ENCODE measurements at places on chromosomes 12 and 14. TPM values are rescaled to one million over a fixed set of nuclear protein-coding genes. Genes with fewer than 3 reads are reported as not detected.

The TBC1D30 gene
- total RNA-seq = 4.0 TPM

DNA sequence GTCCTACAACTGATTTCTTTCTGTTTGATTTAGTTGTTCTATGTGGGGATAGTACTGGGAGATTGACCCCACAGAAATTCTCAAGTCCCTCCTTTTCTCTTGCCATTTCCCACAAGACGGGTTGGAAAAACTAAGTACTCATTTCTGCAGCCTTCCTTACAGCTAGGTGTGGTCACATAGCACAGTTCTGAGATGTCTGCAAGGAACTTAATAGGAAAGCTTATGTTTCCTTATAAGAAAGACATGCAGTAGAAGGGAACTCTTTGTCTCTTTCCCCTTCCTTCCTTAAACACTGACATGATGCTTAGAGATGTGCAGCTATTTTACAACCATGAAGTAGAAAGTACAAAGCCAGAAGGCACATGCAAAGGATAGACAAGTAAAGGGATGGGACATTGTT is 113.7 kb downstream of the PTPRR start:
- H3K27ac ChIP-seq = no peak overlapping the region
- H3K4me3 ChIP-seq = no peak overlapping the region
- no peak for DNase-seq
- H3K4me1 ChIP-seq = no peaks in the 10 kb centered on the region
- H3K27me3 ChIP-seq = no peaks in the 10 kb centered on the region

DNA sequence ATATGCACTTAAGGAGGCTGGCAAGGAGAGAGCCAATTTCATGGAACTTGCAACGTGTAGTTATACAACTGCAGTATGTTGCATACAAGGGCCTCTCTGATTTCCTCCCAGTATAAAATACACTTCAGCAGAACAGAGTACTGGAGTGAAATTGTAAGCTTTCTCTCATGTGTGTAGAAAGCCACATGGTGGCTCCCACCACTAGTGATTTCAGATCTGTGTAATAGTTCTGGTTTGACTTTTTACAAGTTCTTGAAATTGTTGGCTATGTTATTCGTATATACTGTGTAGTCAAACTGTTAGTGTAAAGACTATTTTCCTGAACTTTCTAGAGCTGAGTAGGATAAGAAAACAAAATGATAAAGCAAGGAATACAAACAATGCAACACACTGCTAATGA is 16.4 kb upstream of the LMO3 start:
- no peak overlapping the region for H3K4me3 ChIP-seq
- H3K27me3 ChIP-seq = no peaks in the 10 kb centered on the region
- no peaks in the 10 kb centered on the region for H3K36me3 ChIP-seq
- no peak overlapping the region for H3K27ac ChIP-seq
- H3K4me1 ChIP-seq = no peaks in the 10 kb centered on the region

GRCh38 chr14:31164115-31164514 is 43.5 kb downstream of the HECTD1 start:
- DNase-seq = no peak
- peaks cover 84% of the 10 kb centered on the region for H3K36me3 ChIP-seq
- peak overlapping the region; percentile 76 for H3K27ac ChIP-seq
- no peaks in the 10 kb centered on the region for H3K27me3 ChIP-seq
- H3K4me1 ChIP-seq = peaks cover 53% of the 10 kb centered on the region

GRCh38 chr14:100709289-100710284 is 17.1 kb upstream of the DLK1 start:
- H3K36me3 ChIP-seq = no peaks in the 10 kb centered on the region
- H3K27ac ChIP-seq = peak overlapping the region; percentile 43
- H3K4me1 ChIP-seq = peaks cover 13% of the 10 kb centered on the region
- no peak for DNase-seq
- H3K27me3 ChIP-seq = no peaks in the 10 kb centered on the region

DNA sequence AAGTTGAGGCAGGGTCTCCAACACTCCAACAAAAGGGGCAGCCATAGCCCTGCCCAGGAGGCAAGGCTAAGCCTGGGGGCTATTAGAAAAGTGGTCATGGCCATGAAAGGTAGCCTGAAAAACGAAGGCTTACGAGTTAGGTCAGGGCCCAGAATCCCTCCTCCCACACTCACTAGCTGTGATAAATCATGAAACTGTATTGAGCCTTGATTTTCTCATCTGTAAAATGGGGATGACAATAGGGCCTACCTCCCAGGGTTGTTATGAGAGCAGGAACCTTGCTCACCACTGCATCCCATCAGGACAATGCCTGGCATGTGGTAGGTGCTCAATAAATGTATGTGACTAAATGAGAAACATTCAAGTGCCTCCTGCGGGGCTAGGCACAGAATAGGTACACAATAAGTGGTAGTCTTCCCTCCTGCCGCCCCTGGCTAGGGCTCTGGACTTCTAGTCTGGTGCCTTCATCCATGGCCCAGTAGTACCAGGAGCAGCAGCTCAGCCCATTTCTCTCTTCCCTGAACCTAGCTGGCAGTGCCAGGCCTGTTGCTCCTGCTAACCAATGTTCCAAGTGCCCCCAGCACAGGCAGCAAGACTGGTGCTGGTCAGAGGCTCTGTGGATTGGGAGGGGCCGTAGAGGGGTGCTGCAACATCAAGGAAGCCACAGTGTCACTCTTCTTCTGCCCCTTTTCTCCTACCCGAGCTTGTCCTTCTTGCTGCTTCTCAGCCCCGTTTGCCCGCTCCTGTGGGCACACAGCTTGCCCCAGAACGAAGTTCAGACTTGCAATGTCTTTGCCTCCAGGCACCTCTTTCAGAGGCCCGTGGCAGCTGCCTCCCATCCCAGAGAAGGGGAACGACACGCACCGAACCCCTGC is 7.8 kb downstream of the PGF start:
- DNase-seq = no peak
- H3K27me3 ChIP-seq = no peaks in the 10 kb centered on the region
- peak overlapping the region; percentile 66 for H3K27ac ChIP-seq
